Psoas muscle (tissue), 8 donors: ENCODE measurements at places on chromosomes 5 and 9. TPM values are rescaled to one million over a fixed set of nuclear protein-coding genes. Genes with fewer than 3 reads are reported as not detected.
A peak's percentile ranks its signal among the peaks of the same experiment; 100 is the strongest.

- no peak for DNase-seq
These were observed 399.2 kb upstream of the KIF2A start for GRCh38 chr5:61906820-61907219.

SLC6A19 gene
- not detected for polyA plus RNA-seq

- H3K36me3 ChIP-seq, result no peaks in the 10 kb centered on the region
- H3K4me1 ChIP-seq, result no peaks in the 10 kb centered on the region
- H3K4me3 ChIP-seq, result no peak overlapping the region
- no peak for DNase-seq
- no peak overlapping the region for H3K27ac ChIP-seq
These were observed 238.1 kb downstream of the GAS1 start for GRCh38 chr9:86708918-86709835.

- no peak overlapping the region for H3K27ac ChIP-seq
- peaks cover 5% of the 10 kb centered on the region for H3K4me1 ChIP-seq
- H3K36me3 ChIP-seq, result no peaks in the 10 kb centered on the region
- DNase-seq, result no peak
- no peaks in the 10 kb centered on the region for H3K27me3 ChIP-seq
- H3K4me3 ChIP-seq, result no peak overlapping the region
These were observed 176.4 kb downstream of the ARRDC3 start for GRCh38 chr5:91206734-91207133.

HAPLN1 gene
- not detected for polyA plus RNA-seq

GRCh38 chr5:145778144-145778900, 56.8 kb downstream of the PRELID2 start:
- H3K36me3 ChIP-seq, result no peaks in the 10 kb centered on the region
- no peaks in the 10 kb centered on the region for H3K4me1 ChIP-seq
- H3K4me3 ChIP-seq, result no peak overlapping the region
- peak; percentile 60 for DNase-seq
- H3K27ac ChIP-seq, result no peak overlapping the region

SLC6A18 gene
- not detected for polyA plus RNA-seq

GRCh38 chr9:82454509-82455190, 466.1 kb downstream of the SPATA31D1 start:
- H3K4me1 ChIP-seq, result no peaks in the 10 kb centered on the region
- DNase-seq, result no peak
- H3K27ac ChIP-seq, result no peak overlapping the region

DNA sequence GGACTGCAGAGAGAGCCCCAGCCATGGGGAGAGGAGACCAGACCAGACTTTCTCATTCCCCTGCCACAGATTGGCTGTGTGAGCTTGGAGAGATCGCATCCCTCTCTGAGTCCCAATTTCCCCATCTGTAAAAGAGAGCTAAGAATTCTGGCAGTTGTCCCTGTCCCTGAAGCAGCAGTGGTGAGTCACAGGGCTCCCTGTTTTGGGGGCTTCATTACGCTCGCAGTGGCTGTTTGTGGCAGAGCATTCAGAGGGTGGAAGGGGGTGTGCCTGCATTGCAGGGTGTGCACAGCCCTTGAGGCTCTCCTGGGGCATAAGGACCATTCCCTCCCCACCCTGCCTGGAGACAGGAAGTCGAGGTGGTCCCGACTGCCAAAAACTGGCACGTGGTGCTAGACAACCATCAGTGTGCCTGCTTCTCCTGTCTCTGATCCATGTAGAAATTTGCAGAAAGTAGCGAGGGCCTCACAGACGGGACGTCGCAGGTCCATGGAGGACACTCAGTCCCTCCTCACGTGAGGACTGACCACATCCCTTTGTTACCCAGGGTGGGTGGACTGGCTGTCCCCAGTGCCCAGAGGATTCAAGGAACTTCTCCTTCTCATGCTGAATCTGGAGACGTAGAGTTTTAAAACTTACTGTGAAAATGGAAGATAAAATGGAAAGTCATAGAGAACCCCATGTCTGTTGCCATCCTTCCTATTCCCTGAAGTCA, 35.3 kb downstream of the HRH2 start:
- H3K4me1 ChIP-seq, result no peaks in the 10 kb centered on the region
- DNase-seq, result peak; percentile 18
- no peak overlapping the region for H3K27ac ChIP-seq

PPP1R26 gene
- 2.0 TPM for polyA plus RNA-seq

DNA sequence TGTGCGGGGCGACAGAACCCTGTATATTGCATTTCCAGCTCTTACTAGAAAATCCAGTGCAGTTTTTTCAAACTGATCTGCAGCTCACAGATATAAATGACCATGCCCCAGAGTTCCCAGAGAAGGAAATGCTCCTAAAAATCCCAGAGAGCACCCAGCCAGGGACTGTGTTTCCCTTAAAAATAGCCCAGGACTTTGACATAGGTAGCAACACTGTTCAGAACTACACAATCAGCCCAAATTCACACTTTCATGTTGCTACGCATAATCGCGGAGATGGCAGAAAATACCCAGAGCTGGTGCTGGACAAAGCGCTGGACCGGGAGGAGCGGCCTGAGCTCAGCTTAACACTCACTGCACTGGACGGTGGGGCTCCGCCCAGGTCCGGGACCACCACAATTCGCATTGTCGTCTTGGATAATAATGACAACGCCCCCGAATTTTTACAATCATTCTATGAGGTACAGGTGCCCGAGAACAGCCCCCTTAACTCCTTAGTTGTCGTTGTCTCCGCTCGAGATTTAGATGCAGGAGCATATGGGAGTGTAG, 786 bp downstream of the PCDHB5 start:
- peak overlapping the region; percentile 63 for H3K4me3 ChIP-seq
- H3K27me3 ChIP-seq, result no peaks in the 10 kb centered on the region
- H3K36me3 ChIP-seq, result no peaks in the 10 kb centered on the region
- no peak for DNase-seq

DNA sequence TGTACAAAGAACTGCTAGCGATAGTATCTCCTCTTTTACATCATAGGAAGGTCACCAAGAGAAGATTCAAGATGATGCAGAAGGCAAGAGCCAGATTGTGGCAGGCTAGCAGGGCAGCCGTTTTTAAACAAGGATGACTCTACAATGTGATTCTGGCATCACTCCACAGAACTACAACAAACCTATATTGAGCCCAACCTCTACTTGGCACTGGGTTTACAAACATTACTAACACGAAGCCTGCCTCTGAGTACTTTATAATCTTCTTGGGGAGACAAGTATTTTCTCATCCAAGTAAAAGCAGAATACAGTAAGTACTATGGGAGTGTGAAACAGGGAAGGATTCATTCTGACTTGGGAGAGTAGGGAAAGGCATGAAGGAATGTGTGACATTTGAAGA, 448.6 kb downstream of the ZNF608 start:
- no peak overlapping the region for H3K4me3 ChIP-seq
- DNase-seq, result no peak
- no peak overlapping the region for H3K27ac ChIP-seq
- no peaks in the 10 kb centered on the region for H3K4me1 ChIP-seq
- H3K27me3 ChIP-seq, result no peaks in the 10 kb centered on the region

DNA sequence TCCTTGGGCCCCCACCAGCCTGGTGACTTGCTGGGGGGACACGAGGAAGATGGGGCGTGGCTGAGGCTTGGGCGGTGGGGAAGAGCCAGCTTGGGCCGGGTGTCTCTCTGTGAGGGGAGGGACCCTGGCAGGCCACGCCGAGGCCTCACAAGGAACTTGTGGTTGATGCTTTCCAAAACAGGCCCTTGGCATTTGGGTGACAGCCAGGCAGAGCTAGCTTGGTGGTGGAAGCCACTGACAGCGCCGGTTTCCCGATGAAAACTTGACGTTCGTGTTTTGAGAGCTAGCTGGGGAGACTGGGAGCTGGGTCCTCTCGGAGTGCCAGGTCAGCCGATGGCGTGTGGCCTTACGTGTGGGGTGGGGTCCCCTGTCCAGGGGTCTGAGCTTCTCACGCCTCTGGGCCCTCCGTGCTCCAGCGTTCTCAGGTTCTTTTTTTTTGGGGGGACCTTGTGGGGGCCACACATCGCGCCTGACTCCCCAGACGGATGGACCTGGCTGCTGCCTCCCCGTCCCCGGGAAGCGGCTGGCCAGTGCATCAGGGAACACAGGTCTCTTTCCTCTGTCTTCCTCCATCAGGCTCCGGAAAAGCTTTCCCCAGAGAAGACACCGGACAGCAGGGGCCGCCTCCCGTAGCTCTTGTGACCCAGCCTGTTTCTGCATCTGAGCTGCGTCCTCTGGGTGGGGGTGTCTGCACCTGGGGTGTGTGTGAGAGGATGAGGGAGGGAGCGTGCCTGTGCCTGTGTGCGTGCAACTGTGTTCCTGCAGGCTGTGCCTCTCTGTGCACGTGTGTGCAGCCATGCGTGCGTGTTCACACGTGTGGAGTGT, 129.3 kb upstream of the LPCAT1 start:
- DNase-seq, result no peak
- H3K27me3 ChIP-seq, result peaks cover 80% of the 10 kb centered on the region
- H3K4me3 ChIP-seq, result no peak overlapping the region
- H3K27ac ChIP-seq, result no peak overlapping the region
- no peaks in the 10 kb centered on the region for H3K4me1 ChIP-seq
- H3K36me3 ChIP-seq, result no peaks in the 10 kb centered on the region

OTP gene
- polyA plus RNA-seq, result not detected

DNA sequence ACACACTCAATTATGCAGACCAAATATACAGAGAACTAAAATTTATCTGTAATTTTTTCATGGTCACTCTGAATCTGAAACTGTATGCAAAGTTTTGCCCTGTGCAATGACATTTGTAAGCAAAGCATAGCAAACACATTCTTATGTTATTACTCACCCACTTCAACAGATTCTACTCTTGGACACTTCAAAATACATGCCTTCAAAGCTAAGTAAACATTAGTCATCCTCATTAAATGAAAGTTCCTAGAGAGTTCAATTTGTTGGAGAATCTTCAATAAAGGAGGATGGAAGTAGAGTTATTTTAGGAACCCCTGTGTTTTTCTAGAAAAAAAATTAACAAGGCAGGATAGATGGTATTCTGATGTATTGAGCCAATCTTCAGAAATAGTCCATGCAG, 639.7 kb upstream of the C9orf72 start:
- no peaks in the 10 kb centered on the region for H3K27me3 ChIP-seq
- no peaks in the 10 kb centered on the region for H3K4me1 ChIP-seq
- no peak overlapping the region for H3K27ac ChIP-seq
- H3K4me3 ChIP-seq, result no peak overlapping the region
- no peaks in the 10 kb centered on the region for H3K36me3 ChIP-seq
- DNase-seq, result no peak

DNA sequence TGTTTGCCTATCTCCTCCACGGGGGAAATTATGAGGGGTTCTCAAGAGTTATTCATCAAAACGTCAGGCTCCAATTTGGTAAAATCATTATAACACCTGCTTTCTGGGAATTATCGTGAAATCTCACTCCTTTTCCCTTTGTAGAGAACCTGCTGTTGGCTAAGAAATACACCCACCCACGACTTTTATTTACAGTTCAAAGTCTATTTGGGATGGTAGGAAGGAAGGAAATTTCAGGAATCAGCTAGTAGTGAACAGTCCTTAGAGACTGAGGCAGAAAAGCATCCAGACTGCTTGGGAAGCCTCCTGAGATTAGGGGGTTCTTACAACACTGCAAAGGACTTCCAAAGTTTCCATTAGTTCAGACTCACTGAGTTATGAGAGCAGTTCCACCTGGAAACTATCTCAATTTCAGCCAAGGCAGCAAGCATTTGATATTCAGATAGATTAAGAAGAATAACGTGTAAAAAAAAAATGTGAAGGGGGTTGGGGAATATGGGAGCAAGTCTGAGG, 9.4 kb upstream of the SPDL1 start:
- no peak overlapping the region for H3K27ac ChIP-seq
- DNase-seq, result no peak
- H3K4me3 ChIP-seq, result no peak overlapping the region
- no peaks in the 10 kb centered on the region for H3K4me1 ChIP-seq
- H3K27me3 ChIP-seq, result peaks cover 19% of the 10 kb centered on the region

GRCh38 chr5:20286512-20286911, 298.5 kb upstream of the CDH18 start:
- H3K4me3 ChIP-seq, result no peak overlapping the region
- H3K27ac ChIP-seq, result no peak overlapping the region
- no peaks in the 10 kb centered on the region for H3K4me1 ChIP-seq
- DNase-seq, result no peak
- no peaks in the 10 kb centered on the region for H3K27me3 ChIP-seq

- H3K4me3 ChIP-seq, result no peak overlapping the region
- H3K27ac ChIP-seq, result no peak overlapping the region
- DNase-seq, result no peak
These were observed 646.2 kb downstream of the CCDC171 start for GRCh38 chr9:16198996-16199395.

DNA sequence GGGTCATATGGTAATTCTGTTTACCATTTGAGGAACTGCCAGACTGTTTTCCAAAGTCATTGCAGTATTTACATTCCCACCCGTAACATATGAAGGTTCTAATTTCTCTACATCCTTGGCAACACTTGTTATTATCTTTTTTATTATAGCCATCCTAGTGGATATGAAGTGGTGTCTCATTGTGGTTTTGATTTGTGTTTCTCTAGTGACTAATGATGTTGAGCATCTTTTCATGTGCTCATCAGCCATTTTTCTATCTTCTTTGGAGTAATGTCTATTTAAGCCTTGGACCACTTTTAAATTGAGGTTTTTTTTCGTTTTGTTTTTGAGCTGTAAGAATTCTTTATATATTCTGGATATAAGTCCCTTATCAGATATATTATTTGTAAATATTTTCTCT, 132.8 kb upstream of the RUSC2 start:
- DNase-seq, result no peak
- no peaks in the 10 kb centered on the region for H3K36me3 ChIP-seq
- no peaks in the 10 kb centered on the region for H3K27me3 ChIP-seq
- peaks cover 8% of the 10 kb centered on the region for H3K4me1 ChIP-seq
- peak overlapping the region; percentile 12 for H3K27ac ChIP-seq

DNA sequence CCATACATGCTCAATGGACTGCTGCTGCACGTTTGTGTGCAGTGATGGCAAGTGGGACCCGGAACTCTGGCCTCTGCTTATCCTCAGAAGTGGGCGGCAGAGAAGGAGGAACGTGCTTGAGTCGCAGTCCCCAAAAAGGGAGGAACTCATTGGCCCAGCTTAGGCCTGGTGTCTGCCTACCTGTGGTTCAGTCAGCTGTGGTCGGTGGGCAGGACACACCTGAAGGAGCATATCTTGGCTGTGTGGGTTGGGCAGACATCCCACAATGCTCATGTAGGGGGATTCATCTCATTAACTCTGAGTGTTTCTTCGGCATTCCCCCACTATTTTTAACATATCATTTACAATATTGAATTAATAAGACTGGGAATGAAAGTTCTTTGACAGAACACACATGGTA, 122.9 kb upstream of the IL12B start:
- H3K27ac ChIP-seq, result no peak overlapping the region
- H3K27me3 ChIP-seq, result no peaks in the 10 kb centered on the region
- H3K4me3 ChIP-seq, result no peak overlapping the region
- H3K4me1 ChIP-seq, result no peaks in the 10 kb centered on the region
- no peak for DNase-seq

- no peak overlapping the region for H3K4me3 ChIP-seq
- H3K36me3 ChIP-seq, result no peaks in the 10 kb centered on the region
- no peaks in the 10 kb centered on the region for H3K27me3 ChIP-seq
- H3K27ac ChIP-seq, result no peak overlapping the region
These were observed 547.4 kb downstream of the TLE1 start for GRCh38 chr9:81141961-81142360.

- H3K4me3 ChIP-seq, result no peak overlapping the region
- no peak for DNase-seq
- peaks cover 4% of the 10 kb centered on the region for H3K4me1 ChIP-seq
- no peaks in the 10 kb centered on the region for H3K27me3 ChIP-seq
- no peaks in the 10 kb centered on the region for H3K36me3 ChIP-seq
- no peak overlapping the region for H3K27ac ChIP-seq
These were observed 15.4 kb downstream of the NIPAL4 start for GRCh38 chr5:157475432-157475831.
